ENCODE measurements at places on chromosomes 12 and 14. TPM values are rescaled to one million over a fixed set of nuclear protein-coding genes. Genes with fewer than 3 reads are reported as not detected.

The GLT8D2 gene
- 0.21 TPM for total RNA-seq

The PAX9 gene
- total RNA-seq = 2.8 TPM

The DPPA3 gene
- not detected for total RNA-seq

The CLEC2D gene
- total RNA-seq = 0.24 TPM

The DPY19L2 gene
- 1.3 TPM for total RNA-seq

The CDC42BPB gene
- total RNA-seq = 92.4 TPM

All from A549 treated with ZK216348 at 1 μM for 4 hours (cell line).